Stimulated activated CD4-positive, alpha-beta T cell treated with anti-CD3 and anti-CD28 coated beads, Interleukin-15, amount 100 ng/mL, for 1 hour (primary cell): ENCODE measurements at places on chromosomes 1 and 21.

GRCh38 chr1:206556047-206556749, 48.9 kb downstream of the RASSF5 start:
- DNase-seq, result no peak

DNA sequence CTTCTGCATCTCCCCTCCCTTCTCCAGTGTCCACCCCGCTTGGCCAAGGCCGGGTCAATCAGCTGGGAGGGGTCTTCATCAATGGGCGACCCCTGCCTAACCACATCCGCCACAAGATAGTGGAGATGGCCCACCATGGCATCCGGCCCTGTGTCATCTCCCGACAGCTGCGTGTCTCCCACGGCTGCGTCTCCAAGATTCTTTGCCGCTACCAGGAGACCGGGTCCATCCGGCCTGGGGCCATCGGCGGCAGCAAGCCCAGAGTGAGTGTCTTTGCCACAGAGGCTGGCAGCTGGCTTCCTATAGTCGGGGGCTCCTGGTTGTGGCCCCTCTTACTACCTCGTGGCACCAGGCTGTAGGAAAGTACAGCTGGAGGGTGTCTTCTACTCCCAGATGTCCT, 3.6 kb downstream of the PAX7 start:
- no peak for DNase-seq

- no peak for DNase-seq
These were observed 206.6 kb downstream of the PBX1 start for GRCh38 chr1:164765557-164765956.

DNA sequence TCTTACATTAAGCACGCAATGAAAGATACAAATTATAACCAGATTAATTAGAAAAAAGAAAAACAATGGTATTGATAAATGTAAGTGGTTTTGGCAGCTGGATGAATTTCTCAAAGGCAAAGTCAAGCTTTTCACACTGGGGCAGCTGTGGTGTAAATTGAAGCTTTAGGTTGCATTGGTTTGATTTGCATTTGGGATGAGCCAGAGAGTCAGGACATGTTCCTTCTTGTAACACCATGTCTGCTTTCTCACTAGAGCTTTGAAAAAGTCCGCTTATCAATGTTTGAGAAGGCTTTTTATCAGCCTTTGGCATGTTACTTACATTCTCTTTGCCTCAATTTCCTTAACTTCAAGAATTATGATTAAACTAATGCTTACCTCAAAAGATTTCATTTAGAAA, 173.9 kb downstream of the GPATCH2 start:
- DNase-seq, result no peak

- no peak for DNase-seq
These were observed 11.7 kb upstream of the TRIM63 start for GRCh38 chr1:26079178-26079563.

GRCh38 chr1:160082487-160082886, 1.1 kb downstream of the KCNJ9 start:
- DNase-seq, result no peak

DNA sequence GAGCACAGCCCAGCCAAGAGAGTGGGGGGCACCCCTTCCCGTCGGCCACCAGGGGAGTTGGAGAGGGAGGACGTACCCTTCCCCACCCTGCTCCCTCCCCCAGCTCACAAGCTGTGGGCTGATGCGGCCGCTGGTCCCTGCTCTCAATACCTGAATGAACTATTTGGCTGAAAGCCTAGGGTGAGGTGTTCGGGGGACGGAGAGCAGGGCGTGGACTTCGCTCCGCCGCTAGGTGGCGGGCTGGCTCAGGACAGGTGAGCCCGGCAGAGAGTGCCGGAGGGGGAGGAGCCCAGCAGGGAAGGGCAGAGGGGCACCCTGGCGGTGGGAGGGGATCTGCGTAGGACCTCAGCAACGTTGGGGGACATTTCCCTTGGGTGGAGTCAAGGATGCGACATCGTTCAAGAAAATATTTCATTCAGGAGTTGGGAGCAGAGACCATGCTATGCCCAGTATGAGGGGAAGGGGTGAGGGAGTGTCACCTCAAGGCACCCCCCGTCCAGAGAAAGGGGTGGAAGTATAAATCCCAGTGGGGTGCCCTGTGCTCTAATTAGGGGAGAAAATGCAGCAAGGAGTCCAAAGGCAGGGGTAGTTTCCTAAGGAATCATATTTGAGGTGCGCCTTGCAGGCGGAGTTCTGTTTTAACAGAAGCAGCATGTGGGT, 12.0 kb upstream of the RHBG start:
- peak; percentile 53 for DNase-seq
